Hematopoietic multipotent progenitor cell (in vitro differentiated cells): ENCODE measurements at places on chromosomes 1 and 21. TPM values are rescaled to one million over a fixed set of nuclear protein-coding genes. Genes with fewer than 3 reads are reported as not detected.

Gene VPS45
- total RNA-seq = 11.3 TPM

DNA sequence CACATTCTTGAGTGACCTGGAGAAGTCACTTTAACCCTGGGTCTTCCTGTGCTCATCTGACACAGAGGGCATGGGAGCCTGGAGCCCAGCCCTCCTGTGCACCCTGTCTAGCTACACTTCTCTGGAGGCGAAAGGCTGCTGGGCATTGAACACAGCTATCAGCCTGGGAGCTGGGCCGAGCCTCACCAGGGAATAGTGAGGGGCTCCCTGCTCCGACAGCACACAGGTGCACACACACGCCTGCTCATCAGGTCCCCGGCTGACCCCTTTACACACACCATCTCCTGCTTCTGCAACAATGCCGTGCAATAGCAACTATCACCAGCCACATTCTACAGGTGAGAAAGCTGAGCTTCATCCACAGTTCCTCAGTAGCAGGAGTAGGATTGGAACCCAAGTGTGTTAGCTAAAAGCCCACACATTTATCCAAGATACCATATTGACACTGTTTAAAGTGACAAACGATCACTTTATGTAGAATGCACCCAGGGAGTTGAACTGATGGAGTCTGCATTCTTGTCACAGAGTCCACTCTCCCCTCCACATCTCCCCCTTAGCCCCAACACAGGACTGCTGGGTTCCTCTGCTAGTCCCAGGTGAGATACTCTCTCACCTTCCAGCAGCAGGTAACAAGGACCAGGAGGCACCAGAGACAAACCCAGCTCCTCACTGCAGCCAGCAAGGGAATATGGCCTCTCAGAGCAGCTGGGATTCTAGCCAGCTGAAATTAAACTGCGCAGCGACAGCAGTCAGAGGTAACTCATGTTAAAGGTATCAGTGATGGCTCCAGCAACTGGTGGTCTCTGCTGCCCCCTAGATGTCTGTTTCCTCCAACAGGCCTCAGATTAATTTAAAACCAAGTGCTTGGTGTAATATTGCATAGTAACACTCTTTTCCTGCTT is 18.3 kb upstream of the CAPN8 start:
- peak; percentile 26 for DNase-seq

DNA sequence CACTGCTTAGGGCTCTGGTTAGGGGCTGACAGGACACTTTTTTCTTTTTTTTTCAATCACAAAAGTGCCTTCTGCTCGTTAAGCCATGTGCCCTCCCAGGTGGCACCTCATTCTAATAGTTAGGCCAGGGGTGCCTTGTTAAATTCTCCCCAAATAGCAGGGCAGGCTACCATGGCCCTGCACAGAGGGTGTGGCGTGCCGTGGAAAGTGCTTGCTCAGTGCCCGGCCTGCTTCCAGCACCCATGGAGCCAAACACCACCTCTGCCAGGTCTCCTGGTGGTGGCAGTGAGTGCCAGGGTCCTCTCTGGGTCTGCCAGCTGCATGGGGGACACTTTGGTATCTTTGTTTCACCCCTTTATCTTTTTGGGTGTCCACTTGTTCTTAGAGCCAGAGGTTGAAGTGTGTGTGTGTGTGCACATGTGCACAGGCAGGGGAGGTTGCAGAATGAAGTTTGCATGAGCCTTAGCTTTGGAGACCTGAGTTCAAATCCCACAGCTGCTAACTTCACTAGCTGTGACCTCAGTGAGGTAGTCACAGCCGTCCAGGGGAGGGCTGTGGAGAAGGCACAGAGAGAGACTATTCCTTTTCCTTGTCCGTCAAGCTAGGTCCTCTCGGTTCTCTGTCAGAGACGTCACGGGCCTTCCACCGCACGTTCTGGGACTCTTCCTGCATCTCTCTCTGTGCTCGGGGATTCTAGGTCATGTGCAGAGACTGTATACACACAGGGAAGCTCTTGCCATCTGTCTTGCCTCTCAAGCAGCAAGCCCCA is 39.9 kb upstream of the CSF3R start:
- DNase-seq = no peak

DNA sequence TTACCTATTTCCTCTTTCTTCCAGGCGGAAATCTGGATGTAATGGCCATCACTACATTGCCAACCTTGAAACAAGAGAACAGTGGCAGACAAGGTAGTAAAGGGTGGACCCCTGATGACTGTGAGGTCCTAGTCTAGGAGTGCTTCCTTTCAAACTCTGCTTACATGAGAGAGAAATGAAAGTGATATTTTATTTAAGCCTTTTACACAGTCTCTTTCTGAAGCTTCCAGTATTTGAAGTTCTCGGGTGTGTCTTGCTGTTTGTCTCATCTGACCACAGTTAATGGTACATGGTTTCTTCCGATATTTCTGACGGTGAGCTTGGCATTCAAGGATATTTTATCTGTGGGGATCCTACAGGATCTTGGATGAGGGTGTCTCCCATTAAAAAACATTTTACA is 215.2 kb downstream of the SLC45A1 start:
- no peak for DNase-seq

- DNase-seq = no peak
Measured at GRCh38 chr1:17207966-17208418, 3.1 kb downstream of the PADI1 start.

GRCh38 chr1:156746406-156746727 is 5.1 kb downstream of the HDGF start:
- DNase-seq = no peak
